Cerebellar nuclear complex (tissue), 1 donor: ENCODE measurements at places on chromosomes 2 and 18.

GRCh38 chr2:118686346-118686745 lies 161.1 kb downstream of the EN1 start:
- DNase-seq: no peak

DNA sequence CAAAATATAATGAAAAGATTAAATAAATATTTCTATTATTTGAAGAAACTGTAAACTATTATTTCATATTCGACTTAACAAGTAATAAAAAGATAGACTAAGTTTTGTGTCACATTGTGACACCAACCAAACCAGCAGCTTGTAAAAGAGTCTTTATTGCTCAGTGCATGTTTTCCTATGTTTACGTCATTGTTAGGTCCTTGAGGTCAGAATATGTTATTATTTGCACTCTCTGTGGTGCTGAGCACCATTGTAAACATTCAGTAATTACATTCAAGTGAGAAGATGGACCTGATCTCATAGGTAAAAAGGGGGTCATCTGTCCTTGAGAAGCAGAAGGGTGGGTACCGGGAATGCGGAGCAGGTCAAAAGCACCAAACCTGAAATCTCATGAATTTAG lies 1999.1 kb upstream of the CELF4 start:
- DNase-seq: no peak

- DNase-seq: no peak
These were observed 419.2 kb upstream of the CYRIA start for GRCh38 chr2:17084877-17085276.

- no peak for DNase-seq
These were observed 85.7 kb upstream of the RBBP8 start for GRCh38 chr18:22847392-22847791.

GRCh38 chr2:237244976-237245646 lies 159.4 kb downstream of the COPS8 start:
- DNase-seq: no peak

- no peak for DNase-seq
These were observed 35.0 kb downstream of the NEDD4L start for GRCh38 chr18:58078889-58079573.

DNA sequence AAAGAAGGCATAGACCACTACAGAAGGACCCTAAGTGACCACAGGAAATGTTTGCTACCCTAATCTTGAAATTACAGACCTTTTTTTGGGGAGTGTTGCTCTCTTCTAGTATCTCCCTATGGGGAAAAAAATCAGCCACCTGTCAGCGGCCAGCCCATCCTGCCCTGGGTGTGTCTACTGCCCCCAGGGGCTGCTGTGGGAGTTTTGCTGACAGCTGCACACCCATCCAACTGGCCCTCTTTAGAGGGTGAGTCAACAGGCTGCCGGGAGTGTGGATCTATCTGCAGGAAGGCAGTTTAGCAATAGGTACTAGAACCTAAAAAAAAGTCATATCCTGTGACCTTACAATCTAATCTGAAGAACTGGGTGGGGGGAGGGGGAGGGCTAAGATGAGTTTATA lies 796 bp upstream of the DYSF start:
- DNase-seq: no peak

GRCh38 chr18:27109451-27109850 lies 75.7 kb downstream of the CHST9 start:
- no peak for DNase-seq
